ENCODE measurements at places on chromosomes 1 and 21. TPM values are rescaled to one million over a fixed set of nuclear protein-coding genes. Genes with fewer than 3 reads are reported as not detected.

- no peak overlapping the region for H3K4me3 ChIP-seq
- no peaks in the 10 kb centered on the region for H3K36me3 ChIP-seq
- DNase-seq: no peak
- H3K27me3 ChIP-seq: peaks cover 2% of the 10 kb centered on the region
These were observed 201.0 kb downstream of the NRIP1 start for GRCh38 chr21:14863745-14864210.

GRCh38 chr1:117675907-117676430 lies 70.1 kb downstream of the TENT5C start:
- no peaks in the 10 kb centered on the region for H3K36me3 ChIP-seq
- DNase-seq: no peak
- H3K4me1 ChIP-seq: peaks cover 28% of the 10 kb centered on the region
- no peak overlapping the region for H3K4me3 ChIP-seq
- H3K27me3 ChIP-seq: peaks cover 3% of the 10 kb centered on the region
- H3K27ac ChIP-seq: peak overlapping the region; percentile 85

- H3K4me3 ChIP-seq: no peak overlapping the region
- no peaks in the 10 kb centered on the region for H3K4me1 ChIP-seq
- DNase-seq: no peak
- no peak overlapping the region for H3K27ac ChIP-seq
These were observed 37.9 kb upstream of the PDC start for GRCh38 chr1:186498695-186499389.

DNA sequence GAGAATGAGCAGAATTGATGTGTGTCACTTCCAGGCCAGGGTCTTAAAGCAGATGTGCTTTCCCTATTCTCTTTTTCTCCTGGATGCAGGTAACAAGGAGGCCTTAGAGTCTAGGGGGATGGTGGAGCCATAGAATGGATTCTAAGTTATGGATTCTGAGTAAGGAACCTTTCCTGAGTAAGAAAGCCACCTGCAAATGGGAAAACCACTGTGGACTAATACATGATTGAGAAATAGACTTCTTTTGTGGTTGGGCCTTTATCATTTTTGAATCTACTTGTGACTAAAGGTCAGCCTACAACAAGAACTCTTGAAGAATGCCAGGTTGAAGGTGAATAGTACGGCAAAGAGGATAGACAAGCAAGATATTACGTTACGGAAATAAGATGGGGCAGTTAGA lies 116.1 kb downstream of the CDC7 start:
- peaks cover 22% of the 10 kb centered on the region for H3K4me1 ChIP-seq
- no peak overlapping the region for H3K4me3 ChIP-seq
- no peak overlapping the region for H3K27ac ChIP-seq
- H3K36me3 ChIP-seq: peaks cover 8% of the 10 kb centered on the region
- H3K27me3 ChIP-seq: no peaks in the 10 kb centered on the region
- no peak for DNase-seq

GRCh38 chr1:56834137-56834900 lies 15.1 kb upstream of the FYB2 start:
- peaks cover 25% of the 10 kb centered on the region for H3K4me1 ChIP-seq
- H3K27ac ChIP-seq: peak overlapping the region; percentile 79
- H3K36me3 ChIP-seq: no peaks in the 10 kb centered on the region
- no peak for DNase-seq

DNA sequence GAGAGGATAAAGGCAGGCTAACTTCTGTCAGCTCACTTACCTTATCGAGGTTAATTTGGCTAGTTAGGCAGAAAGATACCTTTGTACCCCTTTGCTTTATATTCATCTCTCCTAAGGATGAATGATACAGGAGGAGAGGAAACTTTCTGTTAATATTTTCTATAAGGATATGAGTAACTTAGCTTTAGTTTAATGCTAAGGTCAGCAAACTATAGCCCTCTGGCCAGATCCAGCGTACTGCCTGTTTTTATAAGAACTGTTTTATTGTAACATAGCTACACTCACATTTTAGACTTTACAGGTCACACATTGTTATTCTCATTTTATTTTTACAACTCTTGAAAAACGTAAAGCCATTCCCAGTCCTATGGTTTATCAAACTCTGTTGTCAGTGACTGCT lies 18.1 kb downstream of the DHX9 start:
- H3K4me1 ChIP-seq: no peaks in the 10 kb centered on the region
- no peaks in the 10 kb centered on the region for H3K27me3 ChIP-seq
- H3K36me3 ChIP-seq: peaks cover 32% of the 10 kb centered on the region

Gene SUSD4
- total RNA-seq: not detected

GRCh38 chr1:21870611-21871010 lies 58.5 kb downstream of the LDLRAD2 start:
- DNase-seq: no peak
- no peaks in the 10 kb centered on the region for H3K27me3 ChIP-seq
- H3K4me3 ChIP-seq: no peak overlapping the region
- H3K27ac ChIP-seq: no peak overlapping the region

DNA sequence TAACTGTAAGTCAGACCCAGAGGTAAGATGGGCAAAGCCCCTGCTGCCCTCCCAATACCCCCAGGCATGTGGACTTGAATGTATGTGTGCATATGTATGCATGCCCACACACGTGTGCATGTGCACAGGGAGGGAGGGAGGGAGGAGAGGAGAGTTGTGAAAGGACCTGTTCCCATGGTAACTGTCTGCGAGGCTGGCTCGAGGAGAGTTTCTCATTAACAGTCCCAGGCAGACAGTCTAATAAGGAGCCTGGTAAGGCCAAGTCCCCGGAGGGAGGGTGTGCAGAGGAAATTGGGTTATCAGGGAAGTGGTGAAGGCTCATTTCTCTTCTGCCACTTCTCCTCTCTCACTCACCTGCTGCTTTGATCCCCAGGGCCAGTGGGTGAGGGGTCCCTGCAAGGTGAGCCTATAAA lies 74.9 kb downstream of the NFASC start:
- H3K4me3 ChIP-seq: no peak overlapping the region
- no peaks in the 10 kb centered on the region for H3K4me1 ChIP-seq
- H3K36me3 ChIP-seq: no peaks in the 10 kb centered on the region
- no peak overlapping the region for H3K27ac ChIP-seq
- DNase-seq: no peak

DNA sequence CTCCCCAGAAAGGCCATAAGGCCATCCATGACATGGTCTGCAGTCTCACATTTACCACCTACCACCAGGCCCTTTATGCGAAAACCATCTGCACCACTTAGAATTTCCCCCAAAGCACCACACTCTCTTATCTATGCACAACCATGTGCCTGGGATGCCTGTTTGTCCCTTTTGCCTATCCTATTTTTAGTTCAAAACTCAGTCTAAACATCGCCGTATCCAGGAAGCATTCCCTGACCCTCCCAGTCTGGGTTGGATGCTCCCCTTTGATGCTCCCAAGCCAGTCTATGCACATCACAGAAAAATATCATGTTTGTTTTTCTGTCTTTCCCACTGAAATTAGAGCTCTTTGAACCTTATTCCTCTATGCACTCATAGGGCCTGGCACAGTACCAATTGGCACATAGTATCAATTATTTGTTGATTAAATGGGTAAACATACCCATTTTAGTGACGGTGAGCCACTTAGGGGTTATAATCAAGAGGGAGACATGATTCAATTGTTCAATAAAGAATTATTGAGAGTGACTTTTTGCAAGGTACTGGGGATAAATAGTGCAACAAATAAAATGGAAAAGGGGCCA lies 6.7 kb downstream of the MPL start:
- H3K4me3 ChIP-seq: no peak overlapping the region
- H3K36me3 ChIP-seq: no peaks in the 10 kb centered on the region
- DNase-seq: no peak

DNA sequence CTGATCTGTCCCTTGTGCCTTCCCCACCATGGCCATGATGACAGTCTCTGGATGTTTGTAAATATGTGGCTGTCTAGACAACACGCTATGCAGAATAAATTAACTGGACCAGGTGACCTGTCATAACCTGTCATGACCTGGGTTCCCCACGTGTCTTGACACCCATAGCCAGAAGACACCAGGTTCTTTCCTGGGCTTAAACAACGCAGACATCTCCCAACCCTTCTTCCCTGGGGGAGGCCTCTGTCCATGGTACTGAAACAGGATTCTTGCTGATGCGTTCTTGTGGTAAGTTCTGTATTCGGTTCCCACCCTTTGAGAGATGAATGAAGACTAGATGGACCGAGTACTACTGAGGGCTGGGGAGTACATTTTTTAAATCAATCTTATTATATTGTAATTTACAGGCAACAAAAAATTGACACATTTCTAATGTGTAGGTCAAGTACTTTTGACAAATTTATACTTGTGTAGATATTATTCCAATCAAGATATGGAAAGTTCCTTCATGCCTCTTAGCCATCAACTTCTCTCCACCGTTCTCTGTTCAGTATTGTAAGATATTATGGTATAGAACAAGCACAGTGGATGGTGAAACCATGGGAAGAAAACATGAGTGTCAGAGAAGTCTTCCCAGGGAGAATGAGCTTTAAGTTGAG lies 738.8 kb downstream of the PTPRU start:
- DNase-seq: no peak
- H3K4me1 ChIP-seq: peaks cover 8% of the 10 kb centered on the region
- no peaks in the 10 kb centered on the region for H3K36me3 ChIP-seq
- H3K4me3 ChIP-seq: no peak overlapping the region
- no peak overlapping the region for H3K27ac ChIP-seq
- H3K27me3 ChIP-seq: peaks cover 29% of the 10 kb centered on the region

Gene TSPAN1
- not detected for total RNA-seq

DNA sequence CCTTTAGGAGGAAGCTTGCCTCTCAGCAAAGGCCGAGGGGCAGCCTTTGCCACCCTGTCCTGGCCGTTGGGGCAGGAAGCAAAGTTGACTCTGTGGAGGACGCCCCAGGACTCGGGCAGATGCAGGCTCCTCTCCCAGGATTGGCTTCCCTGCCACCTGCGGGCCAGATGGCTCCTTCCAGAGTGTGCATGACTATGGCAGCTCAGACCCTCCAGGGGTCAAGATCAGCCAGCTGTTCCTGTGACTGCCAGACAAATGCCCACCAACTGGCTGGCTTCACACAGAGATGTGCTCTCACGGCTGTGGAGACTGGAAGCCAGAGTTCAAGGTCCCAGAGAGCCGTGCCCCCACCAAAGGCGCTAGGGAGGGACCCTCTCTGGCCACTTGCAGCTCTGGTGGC lies 87.0 kb upstream of the VAMP3 start:
- no peak overlapping the region for H3K4me3 ChIP-seq
- H3K4me1 ChIP-seq: no peaks in the 10 kb centered on the region
- H3K27me3 ChIP-seq: peaks cover 11% of the 10 kb centered on the region

DNA sequence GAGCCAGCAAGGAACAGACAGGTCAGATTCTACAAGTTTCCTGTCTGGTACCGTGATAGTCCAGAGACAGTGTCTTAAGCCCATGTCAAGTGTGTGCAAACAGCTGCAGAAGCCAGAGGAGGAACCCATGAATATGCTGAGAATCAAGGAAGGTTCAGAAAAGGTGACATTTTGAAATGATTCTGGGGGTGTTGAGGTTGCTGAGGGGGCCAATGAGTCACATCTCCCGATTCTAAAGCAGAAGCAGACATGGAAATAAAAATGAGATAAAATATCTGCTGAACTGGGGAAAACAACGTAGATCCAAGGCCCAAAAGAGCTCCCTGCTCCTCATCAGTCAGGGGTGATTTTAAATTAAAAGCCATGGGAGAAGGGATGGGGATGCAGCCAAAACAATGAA lies 15.8 kb upstream of the SYT6 start:
- no peaks in the 10 kb centered on the region for H3K36me3 ChIP-seq
- H3K4me3 ChIP-seq: no peak overlapping the region
- DNase-seq: no peak
- H3K27ac ChIP-seq: no peak overlapping the region

- DNase-seq: no peak
- no peaks in the 10 kb centered on the region for H3K36me3 ChIP-seq
- no peaks in the 10 kb centered on the region for H3K27me3 ChIP-seq
These were observed 303.9 kb upstream of the DUSP10 start for GRCh38 chr1:222045786-222046185.

- peaks cover 24% of the 10 kb centered on the region for H3K27me3 ChIP-seq
- peaks cover 6% of the 10 kb centered on the region for H3K4me1 ChIP-seq
- DNase-seq: no peak
- H3K4me3 ChIP-seq: no peak overlapping the region
- H3K36me3 ChIP-seq: peaks cover 6% of the 10 kb centered on the region
These were observed 7.6 kb downstream of the UBL4B start for GRCh38 chr1:110119843-110120242.

DNA sequence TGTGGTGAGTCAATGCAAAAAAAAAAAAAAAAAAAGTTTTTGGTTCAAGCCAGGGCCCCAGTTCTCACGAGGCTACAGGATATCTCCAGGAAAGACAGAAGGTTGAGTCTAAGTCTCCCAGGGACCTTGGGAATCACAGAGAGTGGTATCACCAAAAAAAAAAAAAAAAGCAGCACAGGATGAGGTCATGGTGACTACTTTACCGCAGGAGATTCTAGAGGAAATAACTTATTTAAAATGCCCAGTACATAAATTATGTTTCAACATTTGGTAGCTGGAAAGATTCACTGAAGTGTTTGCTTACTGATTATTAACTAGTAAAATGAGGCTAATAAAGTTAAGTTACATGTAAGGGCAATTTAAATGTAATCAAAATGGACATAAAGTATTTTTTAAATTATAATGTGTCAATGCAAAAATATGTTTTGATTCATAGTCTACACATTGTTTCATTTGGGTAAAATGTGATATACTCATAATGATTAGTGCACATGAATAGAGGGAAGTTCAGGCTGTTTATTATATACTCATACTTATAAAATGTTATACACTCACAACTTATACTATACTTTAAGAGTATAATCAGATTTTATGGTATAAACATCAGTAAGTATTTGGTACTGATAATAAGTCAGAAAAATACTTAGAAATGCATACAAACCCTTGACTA lies 84.1 kb downstream of the PLPPR5 start:
- no peak for DNase-seq
- no peak overlapping the region for H3K4me3 ChIP-seq
- H3K36me3 ChIP-seq: no peaks in the 10 kb centered on the region
- H3K27me3 ChIP-seq: peaks cover 2% of the 10 kb centered on the region
- peaks cover 5% of the 10 kb centered on the region for H3K4me1 ChIP-seq
